ENCODE measurements at places on chromosomes 2 and 18. TPM values are rescaled to one million over a fixed set of nuclear protein-coding genes. Genes with fewer than 3 reads are reported as not detected.

NLRC4 gene
- not detected for total RNA-seq

ADI1 gene
- total RNA-seq: 57.0 TPM

SNRPD1 gene
- 18.3 TPM for total RNA-seq

POTEI gene
- total RNA-seq: 0.05 TPM

CCT7 gene
- total RNA-seq: 488 TPM

FABP1 gene
- not detected for total RNA-seq

RETREG2 gene
- total RNA-seq: 43.6 TPM

IL36B gene
- total RNA-seq: not detected

PTPRM gene
- total RNA-seq: 36.9 TPM

SCN9A gene
- 0.30 TPM for total RNA-seq

CPO gene
- total RNA-seq: not detected

NT5C1B gene
- total RNA-seq: not detected

KCNG2 gene
- not detected for total RNA-seq

IL1A gene
- total RNA-seq: 5.5 TPM

CDC42EP3 gene
- 33.0 TPM for total RNA-seq

MEIS1 gene
- total RNA-seq: 0.79 TPM

ANKRD30BL gene
- total RNA-seq: not detected

GKN2 gene
- not detected for total RNA-seq

FNDC4 gene
- total RNA-seq: 20.3 TPM

G6PC2 gene
- not detected for total RNA-seq

CCBE1 gene
- 3.5 TPM for total RNA-seq

TUBA3E gene
- total RNA-seq: not detected

DUSP11 gene
- total RNA-seq: 31.3 TPM

CWC22 gene
- total RNA-seq: 12.5 TPM

SPDYA gene
- not detected for total RNA-seq

IL18RAP gene
- total RNA-seq: not detected

UGT1A8 gene
- not detected for total RNA-seq

TMEM185B gene
- 33.5 TPM for total RNA-seq

MAP2 gene
- 29.4 TPM for total RNA-seq

SOX11 gene
- not detected for total RNA-seq

KATNAL2 gene
- total RNA-seq: 2.2 TPM

CHST9 gene
- total RNA-seq: not detected

ALLC gene
- total RNA-seq: not detected

MSTN gene
- 0.05 TPM for total RNA-seq

RAB17 gene
- total RNA-seq: 0.49 TPM

LYPD6B gene
- total RNA-seq: not detected

PMAIP1 gene
- total RNA-seq: 25.0 TPM

CETN1 gene
- not detected for total RNA-seq

ABCG5 gene
- total RNA-seq: not detected
